ENCODE measurements at places on chromosomes 1 and 21. TPM values are rescaled to one million over a fixed set of nuclear protein-coding genes. Genes with fewer than 3 reads are reported as not detected.

DNA sequence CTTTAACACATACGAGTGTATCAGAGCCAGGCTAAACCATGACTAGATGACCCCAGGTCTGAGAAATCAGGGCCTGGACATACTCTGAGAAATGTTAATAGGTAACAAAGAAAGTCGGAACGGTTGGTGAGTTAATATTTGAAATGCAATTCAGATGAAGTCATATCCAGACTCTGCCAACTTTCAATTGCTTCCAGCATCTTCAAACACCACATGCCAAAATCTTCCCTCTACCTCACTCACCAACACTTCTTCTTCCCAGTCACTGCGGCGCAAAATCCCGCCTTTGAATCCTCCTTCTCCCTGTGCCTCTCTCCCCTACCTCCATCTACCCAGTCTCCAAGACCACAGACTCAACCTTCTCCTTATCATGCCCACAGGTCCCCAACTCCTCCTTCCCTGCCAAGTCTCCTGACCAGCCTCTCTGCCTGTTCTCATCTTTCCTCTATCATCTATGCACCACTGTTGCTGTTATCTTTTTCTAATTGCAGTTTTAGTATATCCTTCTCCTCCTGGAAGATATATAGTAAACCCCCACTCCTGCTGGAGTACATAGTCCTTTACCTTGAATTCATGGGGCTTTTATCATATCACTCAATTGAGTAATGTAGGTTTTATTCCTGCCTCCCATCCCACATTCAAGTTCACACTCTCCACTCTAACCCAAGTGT lies 41.3 kb downstream of the ZBTB18 start:
- H3K27me3 ChIP-seq = no peaks in the 10 kb centered on the region
- no peak overlapping the region for H3K27ac ChIP-seq
- DNase-seq = no peak
- H3K4me3 ChIP-seq = no peak overlapping the region
- H3K4me1 ChIP-seq = peaks cover 9% of the 10 kb centered on the region

DNA sequence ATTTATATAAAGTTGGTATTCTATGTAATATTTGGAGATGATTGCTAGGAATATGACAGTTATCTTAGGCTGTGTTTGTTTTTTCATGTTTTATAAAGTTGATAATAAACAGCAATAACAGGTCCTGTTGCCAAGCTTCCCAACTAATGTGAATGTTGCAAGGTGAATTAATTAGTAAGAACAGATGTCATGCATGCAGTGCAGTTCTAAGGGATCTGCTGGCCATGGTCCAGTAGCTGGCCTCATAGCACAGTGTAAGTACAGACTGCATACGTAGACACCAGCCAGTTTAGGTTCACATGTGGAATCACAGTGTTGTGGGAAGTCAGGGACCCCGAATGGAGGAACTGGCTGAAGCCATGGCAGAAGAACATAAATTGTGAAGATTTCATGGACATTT lies 478.2 kb downstream of the NEGR1 start:
- H3K4me1 ChIP-seq = no peaks in the 10 kb centered on the region
- H3K4me3 ChIP-seq = no peak overlapping the region
- H3K27me3 ChIP-seq = no peaks in the 10 kb centered on the region
- no peak for DNase-seq

CACHD1 gene
- total RNA-seq = 5.5 TPM

DNA sequence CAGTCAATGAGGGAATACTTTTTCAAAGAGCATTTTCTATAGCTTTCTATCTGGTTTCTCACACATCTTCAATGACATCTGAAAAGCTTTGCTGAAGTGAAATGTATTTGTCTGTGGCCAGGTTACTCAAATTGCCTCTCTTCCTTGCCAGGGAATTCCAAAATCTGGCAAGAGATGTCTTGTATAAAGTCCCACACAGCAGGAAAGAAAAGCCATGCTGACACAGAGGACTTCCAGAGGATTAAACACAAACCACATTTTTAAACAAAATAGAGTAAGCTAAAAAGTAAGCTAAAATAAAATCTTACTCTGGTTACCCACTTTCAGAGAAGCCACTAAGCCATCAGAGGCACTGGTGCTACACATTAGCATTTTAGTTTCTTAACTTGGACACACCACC lies 93.1 kb upstream of the BCAR3 start:
- no peak overlapping the region for H3K27ac ChIP-seq
- H3K36me3 ChIP-seq = no peaks in the 10 kb centered on the region
- H3K27me3 ChIP-seq = no peaks in the 10 kb centered on the region
- H3K4me3 ChIP-seq = no peak overlapping the region
- no peak for DNase-seq

DNA sequence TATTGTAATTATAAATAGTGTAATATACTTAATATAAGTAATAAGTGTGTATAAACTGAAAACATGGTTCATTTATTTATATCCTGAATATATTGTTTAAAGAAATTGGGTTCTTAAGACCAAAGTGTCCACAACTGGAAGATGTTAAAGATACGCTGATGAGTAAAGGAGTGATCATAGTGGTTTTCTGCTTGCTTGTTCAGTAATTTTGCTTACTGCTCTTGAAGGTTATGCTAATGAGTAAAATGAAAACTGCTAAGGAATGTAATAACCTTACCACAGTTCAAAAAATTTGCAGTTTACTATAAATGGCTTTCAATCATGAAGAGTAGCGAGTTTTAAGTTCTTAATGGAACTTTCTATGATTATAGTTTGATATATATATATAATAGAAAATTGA lies 22.0 kb downstream of the DONSON start:
- H3K27me3 ChIP-seq = no peaks in the 10 kb centered on the region
- peaks cover 30% of the 10 kb centered on the region for H3K36me3 ChIP-seq
- H3K27ac ChIP-seq = no peak overlapping the region

MCOLN2 gene
- total RNA-seq = not detected

CLCA4 gene
- total RNA-seq = not detected

- no peaks in the 10 kb centered on the region for H3K27me3 ChIP-seq
- H3K36me3 ChIP-seq = no peaks in the 10 kb centered on the region
- H3K4me1 ChIP-seq = peaks cover 2% of the 10 kb centered on the region
- DNase-seq = no peak
- H3K27ac ChIP-seq = no peak overlapping the region
Measured at GRCh38 chr1:96296991-96297390, 424.6 kb upstream of the PTBP2 start.

- DNase-seq = peak; percentile 90
- H3K4me3 ChIP-seq = no peak overlapping the region
- H3K36me3 ChIP-seq = no peaks in the 10 kb centered on the region
- H3K4me1 ChIP-seq = no peaks in the 10 kb centered on the region
- no peak overlapping the region for H3K27ac ChIP-seq
Measured at GRCh38 chr1:202625416-202626360, 84.6 kb downstream of the SYT2 start.

- no peaks in the 10 kb centered on the region for H3K27me3 ChIP-seq
- no peak overlapping the region for H3K4me3 ChIP-seq
- peaks cover 1% of the 10 kb centered on the region for H3K36me3 ChIP-seq
- no peak for DNase-seq
- H3K27ac ChIP-seq = peak overlapping the region; percentile 67
Measured at GRCh38 chr1:231629132-231629531, 2.5 kb downstream of the DISC1 start.

DNA sequence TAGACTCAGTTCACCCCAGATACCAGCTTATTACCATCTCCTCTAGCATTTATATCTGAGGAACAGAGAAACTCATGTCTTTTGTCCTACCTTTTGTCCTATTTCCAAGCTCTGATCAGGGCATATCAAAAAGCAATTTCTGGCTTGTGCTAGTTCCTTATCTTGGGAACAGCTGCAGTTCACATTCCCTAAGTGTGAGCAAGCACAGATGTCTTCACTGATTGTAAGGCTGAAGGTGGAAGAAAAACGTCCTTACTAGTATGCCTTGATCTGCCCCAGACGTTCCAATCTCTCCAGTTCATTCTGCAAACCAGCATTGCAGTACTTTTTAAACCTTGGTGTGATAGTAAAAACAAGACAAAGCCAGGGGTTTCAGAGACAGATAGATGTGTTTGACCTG lies 139.8 kb downstream of the NCAM2 start:
- no peak for DNase-seq
- no peaks in the 10 kb centered on the region for H3K27me3 ChIP-seq
- no peak overlapping the region for H3K27ac ChIP-seq
- H3K36me3 ChIP-seq = peaks cover 1% of the 10 kb centered on the region
- H3K4me1 ChIP-seq = no peaks in the 10 kb centered on the region
- H3K4me3 ChIP-seq = no peak overlapping the region

GRCh38 chr21:45877171-45877438 lies 104.5 kb upstream of the COL6A1 start:
- peaks cover 2% of the 10 kb centered on the region for H3K27me3 ChIP-seq
- peak overlapping the region; percentile 36 for H3K27ac ChIP-seq
- peaks cover 58% of the 10 kb centered on the region for H3K4me1 ChIP-seq

SDE2 gene
- 20.0 TPM for total RNA-seq

DNA sequence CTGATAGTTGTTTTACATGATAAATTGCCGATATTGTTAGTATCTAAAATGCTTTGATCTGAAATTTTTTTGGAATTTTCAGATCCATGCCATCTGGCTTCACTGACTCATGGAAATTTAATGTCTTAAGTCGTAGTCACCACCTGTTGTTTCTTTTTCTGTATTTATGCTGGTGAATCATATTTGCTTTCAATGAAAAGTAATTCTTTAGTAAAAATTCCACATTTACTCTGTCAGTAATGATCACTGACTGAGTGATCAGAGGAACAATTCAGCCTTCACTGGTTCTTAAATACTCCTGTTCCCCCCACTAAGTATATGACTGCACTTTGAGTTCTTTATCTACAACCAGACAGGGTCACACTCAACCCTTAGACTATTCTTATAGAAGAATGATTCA lies 185.6 kb upstream of the NRIP1 start:
- no peak for DNase-seq
- peaks cover 44% of the 10 kb centered on the region for H3K4me1 ChIP-seq
- no peak overlapping the region for H3K4me3 ChIP-seq
- H3K27ac ChIP-seq = no peak overlapping the region
- H3K27me3 ChIP-seq = no peaks in the 10 kb centered on the region
- no peaks in the 10 kb centered on the region for H3K36me3 ChIP-seq

Measured in osteocyte (in vitro differentiated cells).